ENCODE measurements at places on chromosomes 5 and 9.

DNA sequence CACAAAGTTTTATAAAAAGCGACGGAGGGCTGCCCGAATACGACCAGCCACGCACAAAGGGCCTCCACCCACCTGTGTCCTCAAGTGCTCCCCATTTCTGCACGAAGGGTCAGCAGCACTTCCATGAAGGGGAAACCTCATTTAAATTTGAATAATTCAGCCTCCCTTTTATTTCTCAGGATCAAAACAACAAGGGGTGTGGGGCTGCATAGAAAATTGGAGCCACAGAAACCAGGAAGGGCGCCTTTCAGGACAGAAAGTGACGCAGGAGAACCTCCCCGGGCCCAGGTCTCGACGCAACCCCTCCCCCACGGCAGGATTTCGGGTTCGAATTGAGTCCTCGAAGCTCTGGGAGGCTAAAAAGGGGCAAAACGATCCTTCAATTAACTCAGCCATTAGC, 2.1 kb downstream of the NRARP start:
- DNase-seq, result no peak

- no peak for DNase-seq
Measured at GRCh38 chr5:132480546-132480892, 10.1 kb downstream of the IRF1 start.

- DNase-seq, result no peak
Measured at GRCh38 chr9:27563738-27564430, 9.4 kb downstream of the C9orf72 start.

DNA sequence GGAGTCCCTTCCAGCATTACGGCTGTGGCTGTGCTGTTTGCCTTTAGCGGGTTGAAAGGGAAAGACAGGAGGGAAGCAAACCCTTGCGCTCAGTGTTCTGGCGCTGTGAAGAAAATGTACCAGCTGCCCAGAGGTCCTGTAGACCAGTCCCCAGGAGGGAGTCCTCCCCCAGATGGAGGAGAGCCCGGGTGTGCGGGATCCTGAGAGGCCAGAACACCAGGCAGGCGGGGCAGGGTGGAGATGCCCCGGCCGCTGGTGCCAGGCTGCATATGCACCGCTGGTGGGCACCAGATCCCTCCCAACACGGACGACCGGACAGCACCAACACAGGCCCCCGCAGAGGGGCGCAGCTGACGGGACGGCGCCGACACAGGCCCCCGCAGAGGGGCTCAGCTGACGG, 37.2 kb upstream of the SLC9A3 start:
- no peak for DNase-seq

GRCh38 chr5:103923616-103924168, 361.1 kb upstream of the NUDT12 start:
- no peak for DNase-seq

- no peak for DNase-seq
Measured at GRCh38 chr9:129142138-129142935, 31.1 kb downstream of the PTPA start.

GRCh38 chr5:100469767-100470166, 65.4 kb upstream of the FAM174A start:
- DNase-seq, result no peak

DNA sequence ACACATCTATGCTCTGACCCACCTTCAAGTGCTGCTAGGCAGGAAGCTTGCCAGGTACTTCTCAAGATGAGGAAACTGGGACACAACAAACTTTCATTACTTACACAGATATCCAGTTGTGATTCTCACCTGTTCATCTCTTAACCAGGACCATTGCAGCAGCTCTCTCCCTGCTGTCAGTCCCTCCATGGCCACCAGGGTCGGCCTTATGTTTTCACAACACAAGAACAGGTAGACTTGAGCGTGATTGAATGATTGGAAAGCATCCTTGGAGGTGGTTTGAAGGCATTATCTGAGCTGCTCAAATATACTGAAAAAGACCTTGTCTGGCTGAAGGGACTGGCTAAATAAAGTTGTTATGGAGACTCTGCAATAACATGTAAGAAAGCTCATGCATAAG, 94.4 kb downstream of the MTREX start:
- no peak for DNase-seq

DNA sequence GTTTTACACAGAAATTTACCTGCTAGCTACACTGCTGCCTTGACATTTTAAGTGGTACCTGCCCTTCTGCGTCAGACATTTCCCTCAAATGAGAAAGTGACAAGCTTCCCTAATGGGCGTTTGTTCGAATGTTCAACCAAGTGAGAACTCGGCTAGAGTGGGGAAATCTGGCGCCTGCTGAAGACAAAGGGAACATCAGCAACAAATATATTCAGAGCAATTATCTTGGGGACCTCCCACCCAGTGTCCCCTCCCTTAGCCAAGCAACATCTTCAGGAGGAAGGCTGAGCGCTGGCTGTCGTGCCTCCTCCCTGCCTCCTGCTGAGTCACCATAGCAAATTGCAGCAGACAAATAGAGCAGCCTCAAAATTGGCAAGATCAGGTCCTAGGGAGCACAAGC, 57.1 kb downstream of the MFAP3 start:
- DNase-seq, result no peak

- peak; percentile 27 for DNase-seq
Measured at GRCh38 chr5:158958021-158958994, 141.4 kb downstream of the EBF1 start.

DNA sequence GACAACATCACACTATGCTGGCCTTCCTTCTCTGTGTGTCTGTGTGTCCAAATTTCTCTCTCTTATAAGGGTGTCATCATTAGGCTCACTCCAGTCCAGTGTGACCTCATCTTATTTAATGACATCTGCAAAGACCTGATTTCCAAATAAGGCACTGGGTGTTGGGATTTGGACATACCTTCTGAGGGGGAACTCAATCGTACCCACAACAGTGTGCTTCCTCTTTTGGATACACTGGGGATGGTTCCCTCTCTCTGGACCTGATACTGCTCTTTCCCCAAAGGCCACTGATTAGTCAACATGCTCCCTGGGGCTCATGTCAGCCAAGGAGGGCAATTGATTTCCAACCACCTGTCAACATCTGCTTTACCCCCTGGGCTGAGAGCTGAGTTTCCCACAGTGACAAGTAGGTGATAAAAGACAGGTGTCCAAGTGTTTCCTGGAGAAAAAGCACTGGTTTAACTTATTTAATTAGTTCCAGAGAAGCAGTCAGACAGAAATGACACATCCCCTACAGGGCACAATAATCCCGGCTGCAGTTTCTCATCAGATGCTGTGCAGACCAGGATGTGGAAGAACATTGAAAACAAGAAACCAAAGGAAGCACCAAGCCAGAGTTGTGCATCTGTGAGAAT, 17.8 kb upstream of the CEP72 start:
- no peak for DNase-seq

DNA sequence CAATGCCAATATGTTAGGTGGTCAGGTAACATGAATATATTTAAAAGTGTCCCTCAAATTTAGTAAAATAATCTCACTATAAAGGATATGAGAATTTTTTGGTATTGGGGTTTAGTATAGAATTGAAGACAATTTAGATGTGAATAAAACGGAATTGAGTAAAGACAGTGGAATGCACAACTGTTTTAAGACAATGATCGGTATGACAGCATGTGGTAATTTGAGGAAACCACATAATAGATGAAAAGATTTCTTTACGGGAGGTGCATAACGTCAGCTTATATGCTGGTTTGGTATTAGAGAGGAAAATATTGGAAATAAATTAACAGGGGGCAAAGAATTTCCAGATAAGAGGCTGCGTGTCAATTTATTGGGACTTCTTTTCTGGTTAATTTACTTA, 1043.2 kb downstream of the CDH18 start:
- DNase-seq, result no peak

DNA sequence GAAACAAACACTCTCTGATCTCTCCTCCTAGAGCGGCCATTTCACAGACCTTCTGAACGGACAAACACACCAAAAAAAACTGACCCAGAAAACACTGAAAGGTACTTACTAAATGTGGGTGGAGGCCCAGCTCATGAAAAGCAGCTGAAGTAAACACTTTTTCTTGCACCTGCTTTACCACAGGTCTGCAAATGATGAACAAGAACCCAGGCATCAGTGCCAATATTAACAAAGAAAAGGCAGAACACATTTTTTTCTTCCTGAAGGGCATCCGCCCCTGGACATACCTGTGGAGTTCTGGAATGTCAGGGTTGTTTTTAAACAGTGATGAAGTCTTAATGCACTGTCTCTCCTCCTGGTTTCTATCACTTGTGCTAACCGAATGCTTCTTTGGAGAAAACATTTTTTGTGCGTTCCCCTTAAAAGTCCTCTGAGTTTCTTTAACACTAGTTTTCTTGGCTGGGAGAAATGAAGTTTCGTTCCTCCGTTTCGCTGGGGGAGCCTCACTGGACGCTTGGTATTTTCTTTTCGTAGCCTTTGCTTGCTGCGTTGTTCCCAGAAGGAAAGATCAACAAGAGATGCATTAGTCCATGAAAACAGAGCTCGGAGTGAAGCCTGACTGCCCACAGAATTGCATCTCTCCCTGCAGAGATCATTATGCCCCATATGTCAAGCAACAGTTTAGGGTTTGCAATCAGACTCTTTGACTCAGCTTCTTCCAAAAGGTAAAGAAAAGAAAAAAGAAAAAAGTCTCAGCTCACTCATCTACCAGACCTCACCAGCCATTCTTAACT, 7.4 kb downstream of the DDX31 start:
- DNase-seq, result no peak

- no peak for DNase-seq
Measured at GRCh38 chr5:167730121-167730520, 561.3 kb upstream of the WWC1 start.

DNA sequence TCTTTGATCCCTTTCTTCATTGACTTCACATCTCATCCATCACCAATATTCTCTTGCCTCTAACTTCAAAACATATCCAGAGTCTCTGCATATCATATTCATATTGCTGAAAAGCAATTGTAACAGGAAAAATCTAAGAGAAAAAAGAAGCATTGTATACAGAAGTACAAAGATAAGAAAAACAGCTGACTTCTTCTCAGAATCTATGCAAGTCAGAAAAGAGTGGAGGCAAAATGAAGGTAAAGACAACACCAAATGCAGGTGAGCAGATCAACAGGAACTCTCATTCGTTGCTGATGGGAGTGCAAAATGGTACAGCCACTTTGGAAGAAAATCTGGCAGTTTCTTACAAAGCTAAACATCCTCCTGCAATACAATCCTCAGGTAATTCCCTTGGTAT, 155.6 kb downstream of the PHF2 start:
- no peak for DNase-seq

GRCh38 chr5:115459855-115460341, 84.7 kb downstream of the FEM1C start:
- no peak for DNase-seq

DNA sequence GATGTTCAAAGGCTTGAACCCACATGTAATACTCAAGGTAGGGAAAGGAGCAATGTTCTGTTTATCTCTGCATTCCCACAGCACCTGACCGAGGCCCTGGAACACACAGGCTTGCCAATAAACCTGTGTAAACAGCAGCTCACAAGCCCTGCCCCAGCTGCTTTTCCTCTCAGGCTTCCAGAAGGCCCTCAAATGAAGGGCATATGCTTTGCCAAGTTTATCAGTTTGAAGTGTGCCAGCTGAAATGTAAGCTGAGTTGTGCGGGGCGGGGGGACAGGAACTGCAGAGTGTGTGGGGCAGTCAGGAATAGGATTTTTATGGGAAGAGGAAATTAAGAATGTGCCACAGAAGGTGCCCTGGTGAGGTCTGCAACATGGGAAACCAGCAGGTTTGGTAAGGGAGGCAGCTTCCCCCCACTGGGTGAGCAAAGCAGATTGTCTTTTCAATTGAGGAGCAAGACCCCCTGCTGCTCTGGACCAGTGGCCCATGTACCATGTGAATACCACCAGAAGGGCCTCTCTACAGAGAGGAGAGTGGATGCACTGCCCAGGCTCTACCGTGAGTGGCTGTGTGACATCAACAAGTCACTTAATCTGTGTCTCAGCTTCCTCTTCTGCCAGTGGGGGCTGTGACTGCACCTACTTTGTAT, 194.8 kb downstream of the SPOCK1 start:
- DNase-seq, result no peak

DNA sequence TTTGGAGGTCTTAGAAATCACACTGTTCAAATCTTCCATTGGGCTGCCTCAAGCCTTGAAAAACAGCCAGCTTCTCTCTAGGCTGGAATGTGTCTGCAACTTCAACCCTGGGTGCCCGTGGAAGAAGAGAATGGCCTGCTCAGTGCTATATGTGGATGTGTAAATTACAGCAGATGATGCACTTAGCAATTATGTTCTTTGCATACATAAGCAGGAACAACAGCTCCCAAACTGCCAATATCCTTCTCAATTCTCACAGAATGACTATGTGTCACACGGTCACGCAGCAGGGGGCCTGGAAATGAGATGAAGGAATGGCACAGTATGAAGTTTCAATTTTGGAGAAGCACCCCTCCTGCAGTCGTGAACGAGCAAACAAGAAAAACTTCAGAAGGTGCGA, 175.2 kb upstream of the SMARCA2 start:
- no peak for DNase-seq

Data from CD4-positive, alpha-beta T cell treated with Interleukin-1 beta for 1 hour (primary cell).